ENCODE measurements at places on chromosomes 4 and X. TPM values are rescaled to one million over a fixed set of nuclear protein-coding genes. Genes with fewer than 3 reads are reported as not detected.

HGFAC gene
- total RNA-seq = under 0.01 TPM

SERPINA7 gene
- not detected for total RNA-seq

JADE3 gene
- 12.8 TPM for total RNA-seq

AKAP4 gene
- not detected for total RNA-seq

FREM3 gene
- 0.13 TPM for total RNA-seq

GLRA3 gene
- total RNA-seq = not detected

GPR82 gene
- total RNA-seq = not detected

F11 gene
- total RNA-seq = not detected

FAM200B gene
- total RNA-seq = 20.1 TPM
